ENCODE measurements at places on chromosomes 11 and 22. TPM values are rescaled to one million over a fixed set of nuclear protein-coding genes. Genes with fewer than 3 reads are reported as not detected.

The CALCB gene
- total RNA-seq, result 0.19 TPM

The OR8D2 gene
- total RNA-seq, result not detected

The OR51M1 gene
- total RNA-seq, result not detected

The DUSP8 gene
- 38.4 TPM for total RNA-seq

DNA sequence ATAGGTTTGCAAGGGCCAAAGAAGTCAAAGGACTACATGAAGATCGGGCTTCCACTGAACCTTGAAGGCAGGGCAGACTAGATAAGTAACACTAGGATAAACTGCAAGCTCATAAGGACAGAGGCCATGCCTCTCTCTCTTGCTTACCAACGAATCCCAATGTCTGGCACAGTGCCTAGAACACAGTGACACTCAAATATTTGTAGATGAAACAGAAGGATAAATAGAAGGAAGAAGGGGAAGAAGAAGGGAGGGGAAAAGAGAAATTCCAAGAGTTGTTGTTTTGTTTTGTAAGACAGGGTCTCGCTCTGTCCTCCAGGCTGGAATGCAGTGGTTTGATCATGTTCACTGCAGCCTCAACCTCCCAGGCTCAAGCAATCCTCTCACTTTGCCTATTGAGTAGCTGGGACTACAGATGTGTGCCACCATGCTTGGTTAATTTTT lies 26.9 kb downstream of the SIK3 start:
- no peaks in the 10 kb centered on the region for H3K27me3 ChIP-seq
- H3K4me1 ChIP-seq, result peaks cover 21% of the 10 kb centered on the region
- H3K27ac ChIP-seq, result no peak overlapping the region
- no peak overlapping the region for H3K4me3 ChIP-seq
- no peaks in the 10 kb centered on the region for H3K36me3 ChIP-seq
- no peak for DNase-seq

DNA sequence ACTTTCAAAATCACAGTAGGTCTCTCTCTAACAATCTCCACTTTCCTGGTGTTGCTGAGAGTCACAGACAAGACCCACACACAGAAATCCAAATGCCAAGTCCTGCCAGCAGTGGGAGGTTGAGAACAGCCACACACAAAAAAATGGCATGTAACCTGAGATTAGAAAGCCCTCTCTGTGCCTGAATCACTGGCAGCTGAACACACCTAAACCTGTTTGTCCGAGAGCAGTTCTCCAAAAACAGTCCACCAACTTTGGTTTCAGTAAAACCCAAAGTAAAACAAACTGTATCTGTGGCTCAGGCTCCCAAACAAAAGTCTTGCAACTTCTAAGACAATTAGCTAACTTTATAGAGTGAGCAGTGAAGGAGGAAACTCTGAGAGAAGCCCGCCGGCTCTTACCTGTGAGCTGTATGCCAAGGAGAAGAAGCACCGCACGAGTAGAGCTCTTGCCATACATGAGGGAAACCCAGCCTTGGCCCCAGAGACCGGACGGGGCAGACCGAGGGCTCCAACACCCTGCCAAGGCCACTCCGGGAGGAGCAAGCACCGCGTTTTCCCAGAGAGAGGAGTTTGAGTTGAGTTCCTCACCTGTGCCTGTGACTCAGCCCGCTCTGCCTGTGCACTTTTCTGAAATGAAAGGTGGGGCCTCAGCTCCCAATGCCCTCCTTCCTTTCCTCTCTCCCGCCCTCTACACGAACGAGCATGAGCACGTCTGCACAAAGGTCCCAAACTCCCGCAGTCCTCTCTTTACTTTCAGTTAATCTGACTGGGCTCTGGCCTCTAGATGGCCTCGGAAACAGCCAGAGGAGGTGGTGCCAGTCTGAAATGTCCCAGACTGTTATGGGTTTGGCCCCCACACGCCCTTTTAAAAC lies at the start of gene MPZL2:
MPZL2 (minus strand) TSS at position 603 of the 874 bp plus-strand sequence; CDS start at position 459, 144 bp downstream.
- H3K36me3 ChIP-seq, result no peaks in the 10 kb centered on the region
- H3K4me3 ChIP-seq, result no peak within 1 kb of the TSS
- H3K4me1 ChIP-seq, result peaks cover 9% of the 10 kb centered on the region
- H3K27ac ChIP-seq, result no peak within 1 kb of the TSS

Measured in natural killer cell (primary cell).